ENCODE measurements at places on chromosomes 5 and 9.

GRCh38 chr5:133819977-133820471, 148.4 kb downstream of the C5orf15 start:
- DNase-seq: no peak

DNA sequence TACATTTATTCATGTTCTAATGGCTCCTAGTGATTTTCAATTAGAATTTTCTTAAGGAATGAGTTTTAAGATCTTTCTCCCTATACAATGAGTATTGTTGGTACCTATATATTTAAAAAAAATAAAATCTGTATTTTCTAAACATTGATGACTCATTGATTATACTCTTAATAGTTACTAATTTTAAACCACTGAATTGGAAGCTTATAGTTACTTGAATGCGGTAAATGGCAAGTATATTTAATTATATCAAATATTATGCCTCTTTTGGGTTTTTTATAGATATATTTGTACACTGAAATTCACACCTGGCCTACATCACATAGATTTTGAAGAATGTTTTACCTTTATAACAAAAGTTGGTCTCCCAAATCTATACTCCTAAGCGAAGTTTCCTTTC, 38.9 kb upstream of the ALDH1A1 start:
- DNase-seq: no peak

DNA sequence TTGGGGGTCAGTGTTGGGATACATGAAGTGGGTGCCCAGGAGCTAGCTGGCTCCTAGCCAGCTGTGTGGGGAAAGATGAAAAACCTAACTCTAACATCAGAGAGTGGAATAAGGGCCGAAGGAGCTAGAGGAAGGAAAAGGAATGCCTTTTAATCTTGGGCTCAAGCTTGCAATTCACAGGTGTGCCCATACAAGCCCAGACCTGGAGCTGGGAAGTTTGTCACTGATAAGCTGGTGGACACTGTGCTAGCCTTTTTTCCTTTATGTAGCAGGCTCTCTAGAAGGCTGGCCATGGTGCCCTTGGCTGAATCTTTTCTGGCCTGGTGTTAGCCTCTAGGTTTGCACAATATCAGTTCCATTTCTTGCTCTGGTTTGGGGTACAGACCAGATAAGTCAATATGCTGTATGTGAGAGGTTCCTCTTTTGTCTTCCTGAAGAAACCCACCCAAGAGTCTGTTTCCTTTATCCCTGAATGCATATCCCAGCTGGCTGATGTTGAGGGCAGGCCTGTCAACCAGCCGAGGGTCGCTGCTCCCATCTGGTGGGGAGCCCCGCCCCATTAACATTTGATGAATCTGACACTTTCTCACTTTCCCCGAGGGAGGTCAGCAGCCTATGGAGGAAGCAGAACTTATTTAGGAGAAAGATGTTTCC, 92.4 kb upstream of the CXCL14 start:
- no peak for DNase-seq

GRCh38 chr5:11797132-11797531, 107.1 kb downstream of the CTNND2 start:
- DNase-seq: no peak

DNA sequence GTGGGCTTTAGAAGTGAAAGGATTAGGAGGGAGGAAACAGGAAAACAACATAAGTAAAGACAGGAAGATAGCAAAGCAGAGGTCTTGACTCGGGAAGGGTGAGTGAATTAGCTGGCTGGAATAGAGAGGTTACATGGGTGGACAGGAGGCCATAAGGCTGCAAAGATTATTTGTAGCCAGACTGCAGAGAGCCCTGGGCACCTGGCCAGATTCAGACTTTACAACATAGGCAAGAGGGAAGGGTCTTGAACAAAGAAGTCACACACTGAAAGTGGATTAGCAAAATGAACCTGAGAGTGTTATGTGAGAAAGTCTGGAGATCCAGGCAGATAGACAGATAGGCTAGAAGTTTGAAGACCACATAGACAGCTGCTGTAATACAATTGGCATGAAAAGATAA, 29.7 kb upstream of the CER1 start:
- DNase-seq: no peak

DNA sequence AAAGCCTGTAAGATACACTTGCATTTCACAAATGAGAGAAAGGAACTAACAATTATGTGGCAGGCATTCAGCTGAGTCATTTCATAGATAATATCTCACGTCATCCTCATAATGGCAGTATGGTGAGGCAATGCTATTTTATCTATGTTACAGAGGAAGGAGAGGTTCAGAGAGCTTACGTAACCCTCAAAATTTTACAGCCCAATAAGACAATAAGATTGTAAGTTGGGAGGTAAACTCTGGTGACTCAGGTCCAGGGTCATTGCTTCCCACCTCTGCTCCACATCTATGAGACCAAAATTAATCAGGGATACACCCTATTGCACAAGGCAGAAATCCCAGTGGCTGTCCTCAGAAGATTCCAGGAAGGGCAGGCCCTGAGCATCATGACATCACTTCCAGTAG, 309.7 kb downstream of the NSG2 start:
- DNase-seq: no peak

DNA sequence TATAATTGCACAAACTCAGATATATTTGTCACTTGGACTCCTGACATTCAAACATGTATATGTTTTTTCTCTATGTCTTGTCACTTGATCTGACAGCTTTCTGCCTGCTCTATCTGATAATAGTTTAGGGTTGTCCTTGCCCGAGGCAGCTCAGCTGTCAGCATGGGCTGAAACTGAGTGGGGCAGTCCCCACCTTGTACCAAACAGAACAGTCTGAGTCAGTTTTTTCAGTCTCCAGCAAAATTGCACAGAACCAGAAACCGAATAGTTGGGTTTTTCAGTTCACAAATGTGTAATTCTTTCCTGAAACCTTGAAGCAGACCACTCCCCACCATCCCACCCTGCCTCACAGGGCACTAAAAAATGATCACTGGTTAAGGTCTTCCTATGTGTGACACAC, 9.5 kb upstream of the HAND1 start:
- no peak for DNase-seq

GRCh38 chr9:74309654-74310053, 187.5 kb upstream of the RORB start:
- no peak for DNase-seq

DNA sequence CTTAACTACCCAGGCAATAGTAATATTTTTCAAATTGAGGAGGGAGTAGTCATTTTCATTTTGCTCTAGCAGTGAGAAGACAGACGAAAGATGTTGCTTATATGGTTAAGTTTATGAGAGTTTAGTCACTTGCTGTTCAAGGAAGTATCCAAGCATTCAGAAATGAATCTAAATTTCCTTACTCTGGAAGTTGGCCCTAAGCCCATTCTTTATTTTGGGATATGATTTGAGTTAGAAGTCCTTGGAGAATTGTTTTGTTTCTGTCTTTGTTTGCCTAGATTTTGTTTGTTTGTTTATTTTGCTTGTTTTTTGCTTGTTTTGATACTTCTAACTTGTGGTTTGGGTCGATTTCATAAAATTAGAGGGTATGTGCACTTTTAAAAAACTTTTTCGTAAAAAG, 146.4 kb upstream of the FGF10 start:
- DNase-seq: no peak

DNA sequence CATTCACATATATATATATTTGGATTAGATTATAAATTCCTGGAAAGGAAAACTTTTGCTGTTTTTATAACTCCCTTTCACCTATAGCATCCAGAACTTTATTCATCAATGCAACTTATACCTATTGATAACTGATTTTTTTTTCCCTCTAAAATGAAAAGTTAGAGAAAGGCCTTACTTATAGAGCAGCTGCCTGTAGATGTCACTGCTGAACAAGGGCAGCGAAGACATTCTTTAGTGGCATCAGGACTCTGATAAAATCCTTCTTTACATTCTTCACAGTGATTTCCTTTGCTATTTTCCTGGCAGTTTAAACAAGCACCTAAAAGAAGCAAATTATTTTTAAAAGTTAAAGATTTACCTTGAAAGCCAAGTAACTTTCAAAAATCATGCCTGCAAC, 32.3 kb upstream of the CDK5RAP2 start:
- no peak for DNase-seq

DNA sequence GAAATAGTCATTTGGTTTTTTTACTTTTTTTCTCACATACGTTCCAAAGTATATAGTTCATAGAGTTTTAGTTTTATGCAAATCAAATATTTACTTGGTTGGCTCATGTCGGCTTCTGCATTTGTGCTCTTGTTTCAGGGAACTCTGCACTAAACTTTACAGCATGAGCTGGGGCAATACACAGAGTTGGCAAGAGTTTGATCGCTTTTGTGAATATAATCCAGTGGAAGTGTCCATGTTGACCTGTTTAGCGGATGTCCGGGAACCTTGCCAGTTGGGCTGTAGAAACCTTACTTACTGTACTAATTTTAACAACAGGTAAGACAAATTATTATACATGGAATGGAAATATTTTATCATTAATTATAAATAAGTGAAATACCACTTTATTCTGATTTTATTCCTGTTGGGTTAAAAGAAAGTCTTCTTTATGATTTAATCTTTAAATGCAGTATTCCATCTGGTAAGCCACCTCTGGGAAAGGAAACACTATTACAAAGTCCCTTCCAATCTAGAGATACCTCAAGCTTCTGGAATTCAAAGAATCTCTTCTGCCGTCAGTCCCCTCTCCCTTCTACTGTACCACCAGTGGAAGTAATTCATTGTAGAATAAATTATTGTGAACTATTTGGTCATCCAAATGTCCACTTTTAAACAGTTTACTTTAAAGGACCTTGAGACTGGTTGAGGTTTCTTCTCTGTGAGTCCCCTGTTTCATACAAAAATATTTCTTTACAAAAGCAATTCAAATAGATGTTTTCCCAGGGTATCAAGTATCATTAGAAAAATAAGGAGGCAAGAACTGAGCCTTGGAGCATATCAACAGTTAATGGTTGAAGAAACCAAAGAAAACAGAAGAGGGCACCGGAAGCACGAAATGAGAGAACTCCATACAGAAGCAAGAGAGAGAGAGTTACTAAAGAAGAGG, 45.2 kb upstream of the GLIPR2 start:
- DNase-seq: no peak

DNA sequence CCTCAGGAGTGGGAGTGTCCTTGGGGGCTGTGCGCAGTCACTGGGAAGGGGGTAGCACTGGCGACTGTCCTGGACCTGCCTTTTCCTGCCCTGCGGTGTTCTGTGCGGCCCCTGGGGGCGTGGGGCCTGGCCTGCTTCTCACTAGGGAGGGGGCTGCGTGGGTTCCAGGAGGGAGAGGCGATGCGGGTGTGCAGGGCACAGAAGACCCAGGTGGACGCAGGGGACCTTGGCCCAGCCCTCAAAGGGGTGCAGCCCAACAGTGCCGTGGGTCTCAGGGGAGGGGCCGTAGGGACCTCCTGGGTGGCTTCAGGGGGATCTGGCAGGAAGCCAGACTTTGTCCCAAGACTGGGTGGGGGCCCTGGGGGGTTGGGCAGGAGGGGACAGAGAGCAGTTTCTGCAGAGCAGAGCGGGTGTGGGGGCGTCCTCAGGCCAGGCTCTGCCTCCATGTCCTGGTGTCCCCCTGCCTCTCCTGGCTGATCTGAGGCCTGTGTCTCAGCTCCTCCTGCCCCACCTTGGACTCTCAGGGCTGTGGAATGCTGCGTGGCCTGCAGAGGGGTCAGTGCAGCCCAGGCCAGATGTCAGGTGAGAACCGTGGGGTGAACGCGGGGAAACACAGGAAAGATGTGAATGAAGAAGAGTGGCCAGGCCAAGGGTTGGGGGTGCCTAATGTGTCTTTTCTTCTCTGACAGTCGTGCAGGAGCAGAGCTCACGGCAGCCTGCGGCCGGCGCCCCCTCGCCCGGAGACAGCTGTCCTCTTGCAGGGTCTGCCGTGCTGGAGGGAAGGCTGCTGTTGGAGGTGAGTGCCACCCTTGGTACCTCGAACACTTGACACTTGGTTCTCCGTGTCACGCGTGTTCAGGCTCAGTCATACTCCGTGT, 54.6 kb downstream of the AHRR start:
- no peak for DNase-seq

- no peak for DNase-seq
These were observed 49.6 kb upstream of the SMIM32 start for GRCh38 chr5:136242611-136243010.

DNA sequence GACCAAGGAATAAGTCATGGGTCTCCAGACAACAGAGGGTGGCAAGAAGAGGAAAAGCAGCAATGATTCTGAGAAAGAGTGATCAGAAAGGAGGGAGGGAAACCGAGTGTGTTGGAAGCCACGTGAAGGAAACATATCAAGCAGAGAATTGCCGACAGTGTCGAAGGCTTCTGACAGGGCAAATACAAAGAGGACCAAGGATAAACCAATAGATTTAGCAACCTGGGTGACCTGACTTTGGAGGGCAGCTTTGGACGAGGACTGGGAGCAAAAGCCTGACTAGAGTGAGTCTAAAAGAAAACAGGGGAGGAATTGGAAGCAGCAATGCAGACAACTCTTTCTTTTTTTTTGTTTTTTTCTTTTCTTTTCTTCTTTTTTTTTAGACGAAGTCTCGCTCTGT, 83.8 kb downstream of the WWC1 start:
- no peak for DNase-seq

- no peak for DNase-seq
These were observed 38.6 kb upstream of the PSD2 start for GRCh38 chr5:139756971-139757370.

DNA sequence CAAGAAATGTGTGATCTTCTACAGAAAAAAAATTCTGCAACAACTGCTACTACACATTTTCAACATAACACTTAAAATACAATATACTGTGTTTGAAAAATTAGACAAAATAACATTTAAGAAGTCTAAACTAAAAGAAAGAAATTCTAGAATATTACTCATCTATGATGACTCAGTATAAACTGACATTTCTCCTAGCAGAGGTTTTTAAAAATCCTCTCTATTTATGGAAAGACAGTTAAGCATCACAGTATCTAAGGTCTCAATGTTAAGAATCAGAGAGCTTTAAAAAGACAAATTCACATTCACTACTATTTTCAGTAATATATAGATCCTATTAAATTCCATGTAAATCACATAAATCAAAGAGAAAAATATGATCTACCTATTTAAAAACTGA, 61.3 kb downstream of the NR2F1-AS1 start:
- DNase-seq: no peak

- DNase-seq: no peak
These were observed 9.2 kb downstream of the SQSTM1 start for GRCh38 chr5:179829732-179830435.

GRCh38 chr5:159003045-159004030, 96.4 kb downstream of the EBF1 start:
- peak; percentile 8 for DNase-seq

GRCh38 chr9:101419863-101420262, 15.7 kb downstream of the ALDOB start:
- no peak for DNase-seq

DNA sequence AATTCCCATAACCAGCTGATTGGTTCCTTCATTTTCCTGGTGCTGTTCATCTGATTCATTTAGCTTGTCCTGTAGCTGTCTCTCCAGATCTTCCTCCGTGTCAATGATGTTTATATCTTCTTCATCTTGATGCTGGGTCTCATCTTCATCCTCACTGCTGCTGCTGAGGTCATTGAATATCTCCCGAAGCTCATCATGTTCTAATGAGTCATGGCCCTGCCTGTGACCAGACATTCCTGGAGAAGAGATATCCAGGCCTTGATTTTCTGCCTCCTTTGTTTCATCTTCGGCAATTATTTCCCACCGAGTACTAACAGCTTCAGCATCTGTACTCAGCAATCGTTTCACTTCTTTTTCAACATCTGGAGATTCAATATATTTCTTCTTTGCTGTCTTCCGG, 1.4 kb downstream of the TAF7 start:
- DNase-seq: no peak

- DNase-seq: no peak
These were observed 93.0 kb downstream of the CEMIP2 start for GRCh38 chr9:71675105-71675856.
